ENCODE measurements at places on chromosomes 3 and 15.

GRCh38 chr3:12999147-13000140 lies 73.8 kb downstream of the IQSEC1 start:
- DNase-seq, result no peak

- no peak for DNase-seq
Measured at GRCh38 chr3:37892927-37893600, 31.4 kb downstream of the CTDSPL start.

DNA sequence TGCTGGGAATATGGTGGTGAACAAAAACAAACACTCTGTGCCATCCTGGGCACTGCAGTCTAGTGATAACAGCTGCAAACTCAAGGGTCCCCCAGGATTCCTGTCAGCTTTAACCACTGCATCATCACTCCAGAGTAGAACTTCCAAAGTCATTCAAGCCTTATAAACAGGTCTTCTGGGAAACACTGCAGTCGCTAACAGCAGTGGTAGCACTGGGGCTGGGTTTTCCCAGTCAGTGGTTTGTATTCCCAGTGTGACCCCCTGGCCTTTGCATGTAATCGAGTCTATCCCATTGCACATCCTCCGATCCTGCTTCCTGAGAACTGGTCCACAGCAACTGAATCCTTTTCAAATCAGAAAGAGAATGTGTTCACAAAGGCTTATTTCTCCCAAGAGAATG lies 623.5 kb downstream of the EDEM1 start:
- DNase-seq, result no peak

GRCh38 chr3:120487191-120487650 lies 36.4 kb upstream of the FSTL1 start:
- DNase-seq, result no peak

DNA sequence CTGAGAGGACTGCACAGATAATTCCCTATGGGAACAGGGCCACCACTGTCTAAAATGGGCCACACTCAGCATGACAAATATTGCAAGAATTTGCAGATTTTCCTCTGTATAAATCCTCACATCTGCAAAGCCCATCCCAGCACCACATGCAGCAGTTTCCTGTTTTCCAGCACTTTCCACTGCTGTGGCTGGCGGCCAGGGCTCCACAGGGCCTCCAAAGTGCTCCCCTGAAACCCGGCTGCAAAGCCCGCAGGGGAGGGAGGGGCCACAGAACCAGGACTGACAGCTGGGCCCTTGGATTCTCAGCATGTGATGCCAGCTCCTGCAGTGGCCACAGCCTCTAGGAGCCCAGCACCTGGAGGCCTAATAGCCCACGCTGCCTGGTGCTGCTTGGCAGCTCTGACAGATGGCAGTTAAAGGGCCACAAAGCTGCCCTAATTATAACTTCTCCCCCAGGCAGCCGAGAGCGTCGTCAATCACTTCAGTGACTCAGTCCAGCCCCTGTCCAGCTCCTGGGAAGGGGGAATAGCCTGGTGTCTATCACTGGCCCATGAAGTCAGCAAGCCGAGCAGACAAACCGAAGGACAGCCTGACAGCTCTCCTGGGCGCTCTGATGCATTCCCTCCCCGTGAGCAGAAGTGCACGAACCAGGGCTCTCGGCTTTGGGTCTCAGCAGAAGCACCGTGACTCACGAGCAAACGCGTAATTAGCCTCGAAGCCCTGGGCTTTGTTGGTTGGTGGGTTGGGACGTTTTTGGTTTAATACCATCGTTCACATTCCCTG lies 4.7 kb downstream of the LRRC15 start:
- no peak for DNase-seq

Data from HS-5 (cell line).